ENCODE measurements at places on chromosomes 7 and 10. TPM values are rescaled to one million over a fixed set of nuclear protein-coding genes. Genes with fewer than 3 reads are reported as not detected.
A peak's percentile ranks its signal among the peaks of the same experiment; 100 is the strongest.

CHAT gene
- total RNA-seq, result not detected

CTAGE4 gene
- total RNA-seq, result 0.23 TPM

RBM20 gene
- total RNA-seq, result 0.25 TPM

RAB19 gene
- 0.44 TPM for total RNA-seq

SRGN gene
- total RNA-seq, result 120 TPM

ENO4 gene
- total RNA-seq, result 2.5 TPM

CCL24 gene
- 0.91 TPM for total RNA-seq

GPR37 gene
- total RNA-seq, result 14.3 TPM

DNA sequence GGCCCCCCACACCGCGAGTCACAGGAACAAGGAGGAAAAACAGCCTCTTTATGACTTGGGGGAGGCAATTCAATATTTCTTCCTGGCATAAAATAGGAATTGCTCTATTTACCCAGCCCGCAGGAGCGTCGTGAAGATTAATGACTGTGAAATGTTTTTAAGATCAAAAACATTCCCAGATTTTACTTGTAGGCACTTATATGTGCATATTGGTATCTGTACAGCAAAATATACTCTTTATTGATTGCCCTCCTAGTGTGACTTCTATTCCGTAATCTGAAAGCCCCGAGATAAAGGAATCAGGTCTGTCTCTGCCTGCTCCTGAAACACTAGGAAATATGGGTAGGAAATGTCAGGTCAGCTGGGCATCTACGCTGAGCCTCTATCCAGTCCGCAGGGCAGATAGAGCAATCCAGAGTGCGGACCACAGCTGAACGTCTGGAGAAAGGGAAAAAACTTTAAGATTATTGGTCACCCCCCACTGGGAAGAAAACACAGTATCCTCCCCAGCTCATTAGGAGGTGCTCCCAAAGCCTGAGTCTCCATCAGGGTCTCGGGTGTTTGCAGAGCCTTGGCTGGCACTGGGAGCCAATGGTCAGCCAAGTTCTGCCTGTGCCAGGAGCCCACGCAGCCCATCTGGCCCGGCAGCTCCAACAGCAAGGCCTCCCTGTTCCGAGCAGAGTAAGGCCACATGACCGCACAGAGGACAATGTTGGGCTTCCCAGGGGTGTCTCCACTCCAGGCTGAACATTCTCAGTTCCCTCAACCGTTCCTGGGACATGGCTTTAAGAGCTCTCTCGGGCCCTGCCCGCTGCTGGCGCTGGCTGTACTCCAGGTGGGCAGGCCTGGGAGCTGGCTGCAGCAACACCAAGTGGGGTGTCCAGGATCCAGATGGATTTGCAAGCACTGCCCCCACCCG is 7.7 kb downstream of the CTBP2 start:
- DNase-seq, result no peak

DNA sequence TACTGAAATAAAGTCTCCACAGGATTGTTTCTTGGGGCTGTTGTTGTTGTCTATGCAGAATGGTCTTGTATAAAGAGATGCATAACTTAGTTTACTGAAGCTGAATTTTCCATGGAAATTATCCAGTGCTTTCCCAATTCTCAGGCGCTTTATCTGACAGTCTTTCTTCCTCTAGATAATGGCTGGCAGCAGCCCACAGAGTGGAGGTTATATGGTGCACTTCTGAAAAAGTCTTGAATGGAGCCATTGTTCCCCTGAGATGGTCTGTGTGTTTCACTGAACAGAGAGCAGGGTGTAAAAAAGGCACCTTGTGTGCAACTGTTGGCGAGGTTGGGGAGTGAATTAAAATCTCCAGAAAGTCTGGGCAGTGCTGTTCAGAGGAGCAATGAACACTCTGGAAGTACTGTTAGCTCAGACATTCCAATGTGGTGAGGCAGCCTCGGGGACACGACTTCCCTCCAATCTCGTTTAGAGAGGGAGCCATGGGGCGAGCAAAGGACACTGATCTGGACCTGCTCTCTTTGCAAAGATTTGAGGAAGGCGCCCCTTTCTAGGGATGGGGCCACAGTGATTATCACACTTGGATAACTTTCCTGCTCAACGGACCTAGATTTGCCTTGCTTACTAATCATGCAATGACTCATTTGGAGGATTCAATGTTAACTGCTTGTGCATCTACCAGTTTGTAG is 2.0 kb upstream of the PLCE1 start:
- no peak for DNase-seq

GRCh38 chr7:898460-898854 is 22.1 kb downstream of the GET4 start:
- no peak for DNase-seq

DNA sequence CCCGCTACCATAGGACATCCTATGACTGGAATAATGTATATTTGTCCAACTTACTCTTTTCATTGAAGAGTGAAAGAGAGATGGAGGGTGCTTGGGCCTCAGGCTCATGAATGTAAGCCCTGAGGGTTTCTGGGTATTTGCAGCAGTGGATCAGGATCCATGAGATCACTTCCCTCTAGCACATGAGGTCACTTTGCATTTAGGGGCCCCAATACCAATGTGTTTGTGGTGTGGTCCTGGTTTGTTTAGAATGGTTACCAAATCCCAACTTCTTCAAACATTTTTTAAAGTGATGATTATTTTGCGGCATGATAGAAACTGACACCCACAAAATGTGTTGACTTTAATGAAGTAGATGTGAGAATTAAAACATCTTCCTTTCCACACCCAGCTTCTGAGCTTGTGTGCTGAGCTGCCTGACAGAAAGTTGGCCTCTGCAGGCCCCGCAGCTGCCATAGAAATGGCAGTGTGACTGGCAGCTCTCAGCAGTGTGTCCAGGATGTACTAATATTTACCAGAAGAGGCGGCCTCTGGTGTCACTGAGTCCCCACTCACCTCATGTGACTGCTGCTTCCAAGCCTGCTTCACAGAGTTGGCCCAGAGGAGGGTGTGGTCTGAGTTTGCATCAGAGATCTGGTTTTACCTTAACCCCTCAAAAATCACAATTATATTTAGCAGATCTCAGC is 447.6 kb upstream of the NPVF start:
- DNase-seq, result no peak

DNA sequence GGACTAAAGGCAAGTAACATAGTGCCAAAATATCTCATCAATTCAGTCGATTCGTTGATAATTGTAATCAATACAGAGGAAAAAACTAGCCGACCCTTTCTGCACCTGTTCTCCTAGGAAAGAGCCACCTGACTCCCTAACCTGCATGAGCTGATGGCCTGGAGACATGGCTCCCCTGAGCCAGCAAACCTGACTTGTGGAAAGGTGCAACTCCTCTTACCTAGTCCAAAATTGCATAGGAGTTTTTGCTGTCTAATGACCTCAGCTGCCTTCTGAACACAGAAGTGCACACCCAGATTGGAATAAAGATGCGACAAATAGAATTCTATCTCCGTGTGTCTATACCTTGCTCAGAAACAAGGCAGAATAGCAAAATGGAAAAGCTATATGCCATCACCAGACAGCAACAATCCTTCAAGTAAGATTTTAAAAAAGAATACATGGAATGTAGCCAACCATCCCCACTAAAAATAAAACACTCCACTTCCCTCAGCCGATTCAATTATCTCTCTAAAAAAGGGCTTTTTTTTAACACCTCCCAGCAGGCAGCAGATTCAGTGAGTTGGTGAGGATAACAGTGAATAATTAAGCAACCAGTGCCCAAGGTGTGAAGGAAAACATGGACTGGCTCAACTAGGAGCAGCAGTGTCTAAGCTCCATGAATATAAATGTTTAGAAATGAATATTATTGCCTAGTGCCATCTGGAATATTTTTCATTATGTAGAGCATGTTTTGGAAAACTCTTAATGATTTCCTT is 26.6 kb upstream of the LMTK2 start:
- DNase-seq, result no peak

GRCh38 chr10:35789996-35790395 is 147.9 kb upstream of the FZD8 start:
- DNase-seq, result no peak

- no peak for DNase-seq
Observed at GRCh38 chr10:75883081-75884072, 452.0 kb downstream of the LRMDA start.

DNA sequence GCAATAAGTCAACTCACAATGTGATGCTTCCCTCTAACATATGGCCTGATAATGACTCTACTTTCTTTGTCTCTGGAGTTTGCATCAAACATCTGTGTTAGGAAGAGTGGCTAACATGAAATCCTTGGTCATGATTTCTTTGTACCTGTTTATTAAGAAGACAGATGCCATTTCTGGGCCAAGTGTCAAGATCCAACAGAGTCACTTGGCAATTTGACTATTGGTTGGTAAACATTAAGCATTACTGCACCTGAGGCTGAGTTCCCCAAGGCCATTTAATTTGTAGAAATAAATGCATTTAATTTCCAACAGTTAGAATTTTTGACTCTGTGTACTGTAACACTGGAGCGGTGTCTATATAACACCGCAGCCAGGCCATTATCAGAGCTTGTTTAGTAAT is 403.7 kb downstream of the GALNT17 start:
- DNase-seq, result no peak

DNA sequence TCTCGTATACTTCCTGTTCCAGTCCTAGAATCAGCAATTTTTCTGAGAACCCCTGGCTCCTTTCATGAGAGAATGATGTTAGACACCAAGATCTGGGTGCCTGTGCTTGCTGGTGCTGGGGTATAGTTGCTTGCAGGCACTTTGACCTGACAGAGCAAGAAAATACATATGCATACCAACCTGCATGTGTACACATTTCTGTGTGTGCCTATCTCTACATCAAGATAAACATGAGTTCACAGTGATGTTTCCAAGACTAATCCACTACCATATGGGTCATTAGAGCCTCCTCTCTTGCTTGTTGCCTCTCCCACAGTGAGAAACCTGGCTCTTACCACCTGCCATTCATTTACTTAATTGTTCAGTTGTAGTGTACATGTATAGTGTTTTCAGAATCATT is 229.1 kb upstream of the IGFBP3 start:
- no peak for DNase-seq

DNA sequence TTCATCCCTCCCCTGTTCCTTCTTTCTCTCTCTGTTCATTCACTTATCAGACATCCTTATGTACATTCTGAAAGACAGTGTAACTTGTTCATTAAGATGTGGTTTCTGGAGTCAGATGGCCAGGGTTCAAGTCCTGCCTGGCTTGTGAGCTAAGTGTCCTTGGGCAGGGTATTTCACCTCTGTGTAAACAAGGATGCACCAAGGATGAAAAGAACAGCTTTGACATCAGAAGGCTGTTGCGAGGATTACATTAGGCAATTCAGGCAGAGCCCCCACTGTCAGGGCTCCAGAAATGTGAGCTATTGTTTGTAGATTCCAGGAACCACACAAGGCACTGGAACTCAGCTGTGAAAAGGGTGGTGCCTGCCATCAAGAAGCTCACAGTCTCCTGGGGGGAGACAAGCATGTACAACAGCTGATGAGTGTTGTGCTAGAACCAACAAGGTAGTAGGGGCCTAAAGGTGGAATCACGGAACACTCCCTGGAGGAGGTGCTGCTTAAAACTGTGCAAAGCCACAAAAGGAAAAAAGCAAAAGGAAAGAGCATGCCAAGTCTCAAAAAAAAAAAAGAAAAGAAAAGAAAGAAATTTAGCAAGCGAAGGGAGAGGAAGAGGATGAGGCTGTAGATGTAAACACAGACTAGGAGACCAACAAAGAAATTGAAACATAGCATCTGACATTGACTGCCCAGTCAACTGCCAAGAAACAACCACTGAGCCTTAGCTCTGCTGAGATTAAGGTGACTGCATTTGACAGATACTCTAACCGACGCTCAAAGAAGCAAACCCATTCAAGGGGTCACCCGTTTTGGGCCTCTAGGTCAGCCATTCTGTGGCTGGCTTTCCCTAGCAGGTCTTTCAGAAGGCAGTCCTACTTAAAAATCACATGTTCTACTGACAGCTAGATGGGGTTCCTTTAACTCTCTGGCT is 12.5 kb downstream of the PDLIM1 start:
- DNase-seq, result no peak

- no peak for DNase-seq
Observed at GRCh38 chr10:107425931-107426553, 261.5 kb upstream of the SORCS1 start.

GRCh38 chr10:103892181-103892580 is 25.8 kb downstream of the STN1 start:
- DNase-seq, result no peak

- DNase-seq, result no peak
Observed at GRCh38 chr10:70809011-70809611, 6.6 kb upstream of the SGPL1 start.

DNA sequence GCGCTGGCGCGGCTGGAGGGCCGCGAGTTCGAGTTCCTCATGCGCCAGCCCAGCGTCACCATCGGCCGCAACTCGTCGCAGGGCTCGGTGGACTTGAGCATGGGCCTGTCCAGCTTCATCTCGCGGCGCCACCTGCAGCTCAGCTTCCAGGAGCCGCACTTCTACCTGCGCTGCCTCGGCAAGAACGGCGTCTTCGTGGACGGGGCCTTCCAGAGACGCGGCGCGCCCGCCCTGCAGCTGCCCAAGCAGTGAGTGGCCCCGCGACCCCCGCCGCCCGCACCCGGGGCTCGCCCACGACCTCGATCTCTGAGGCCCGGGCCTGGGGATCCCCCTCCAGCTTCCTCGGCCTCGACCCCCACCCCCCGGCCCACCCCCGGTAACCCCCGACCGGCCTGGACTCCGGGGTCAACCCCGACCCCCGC is 537 bp downstream of the FOXK1 start:
- peak; percentile 79 for DNase-seq

GRCh38 chr7:29243910-29244655 is 49.5 kb downstream of the CHN2 start:
- no peak for DNase-seq

- no peak for DNase-seq
Observed at GRCh38 chr7:131606346-131607290, 50.2 kb upstream of the PODXL start.

DNA sequence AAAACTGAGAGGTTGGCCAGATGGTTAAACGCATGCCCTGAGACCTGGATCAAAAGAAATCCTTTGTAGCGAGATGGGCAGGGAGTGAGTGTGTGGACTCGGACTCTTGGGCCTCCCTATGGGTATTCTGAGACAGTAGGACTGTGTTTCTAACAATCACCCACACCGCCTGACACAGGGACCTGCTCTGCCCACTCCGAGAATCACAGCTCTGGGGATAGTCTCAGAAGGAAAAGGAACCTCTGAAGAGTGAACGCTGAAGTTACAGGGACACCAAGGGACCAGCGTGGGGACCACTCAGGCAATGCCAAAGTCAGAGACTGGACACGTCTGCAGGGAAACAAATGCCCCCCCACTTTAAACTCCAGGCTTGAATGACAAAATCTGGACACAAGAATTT is 242.1 kb upstream of the TCERG1L start:
- no peak for DNase-seq

All from adrenal gland (tissue), 19 donors.